ENCODE measurements at places on chromosomes 12 and 14. TPM values are rescaled to one million over a fixed set of nuclear protein-coding genes. Genes with fewer than 3 reads are reported as not detected.

VWF gene
- total RNA-seq: 311 TPM

NYNRIN gene
- 19.8 TPM for total RNA-seq

SLC25A3 gene
- total RNA-seq: 271 TPM

FGF23 gene
- not detected for total RNA-seq

SYT1 gene
- 10.3 TPM for total RNA-seq

MMAB gene
- 30.2 TPM for total RNA-seq

NR4A1 gene
- 390 TPM for total RNA-seq

SLIRP gene
- 156 TPM for total RNA-seq

ZC2HC1C gene
- total RNA-seq: 1.3 TPM

CDKN3 gene
- 4.6 TPM for total RNA-seq

IL31 gene
- not detected for total RNA-seq

LRP10 gene
- total RNA-seq: 88.7 TPM
